Myometrial cell (primary cell): ENCODE measurements at places on chromosomes 7 and 10. TPM values are rescaled to one million over a fixed set of nuclear protein-coding genes. Genes with fewer than 3 reads are reported as not detected.

Gene AS3MT
- total RNA-seq: 6.4 and 7.5 TPM in 2 replicates

Gene NUTM2E
- not detected in 2 replicates for total RNA-seq

Gene KLF14
- not detected in 2 replicates for total RNA-seq

Gene UNC5B
- 18.8 and 21.3 TPM in 2 replicates for total RNA-seq

Gene ST8SIA6
- under 0.01 TPM in 1 of 2 replicates, not detected in the other for total RNA-seq

Gene SPDYE8
- not detected in 2 replicates for total RNA-seq

Gene POLD2
- total RNA-seq: 118 and 130 TPM in 2 replicates
